Iris pigment epithelial cell (primary cell): ENCODE measurements at places on chromosomes 6 and 20.

DNA sequence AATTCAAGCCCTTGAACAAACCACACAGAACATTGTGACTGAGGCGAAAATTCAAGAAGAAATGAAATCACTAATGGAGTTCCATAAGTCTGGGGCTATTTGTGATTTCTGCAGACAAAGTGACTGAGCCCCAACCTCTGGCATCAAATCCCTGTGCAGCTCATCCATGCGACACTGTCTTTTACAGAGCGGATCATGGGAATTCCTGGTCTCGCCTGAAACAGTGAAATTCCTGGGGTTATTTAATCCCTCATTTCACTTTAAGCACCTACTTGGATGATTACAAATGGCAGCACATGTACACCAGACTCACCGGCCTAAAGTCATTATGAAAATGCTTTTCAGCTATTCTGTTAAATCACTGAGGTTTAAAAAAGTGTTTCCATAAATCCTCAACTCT is 102.4 kb upstream of the CDH4 start:
- DNase-seq: no peak

DNA sequence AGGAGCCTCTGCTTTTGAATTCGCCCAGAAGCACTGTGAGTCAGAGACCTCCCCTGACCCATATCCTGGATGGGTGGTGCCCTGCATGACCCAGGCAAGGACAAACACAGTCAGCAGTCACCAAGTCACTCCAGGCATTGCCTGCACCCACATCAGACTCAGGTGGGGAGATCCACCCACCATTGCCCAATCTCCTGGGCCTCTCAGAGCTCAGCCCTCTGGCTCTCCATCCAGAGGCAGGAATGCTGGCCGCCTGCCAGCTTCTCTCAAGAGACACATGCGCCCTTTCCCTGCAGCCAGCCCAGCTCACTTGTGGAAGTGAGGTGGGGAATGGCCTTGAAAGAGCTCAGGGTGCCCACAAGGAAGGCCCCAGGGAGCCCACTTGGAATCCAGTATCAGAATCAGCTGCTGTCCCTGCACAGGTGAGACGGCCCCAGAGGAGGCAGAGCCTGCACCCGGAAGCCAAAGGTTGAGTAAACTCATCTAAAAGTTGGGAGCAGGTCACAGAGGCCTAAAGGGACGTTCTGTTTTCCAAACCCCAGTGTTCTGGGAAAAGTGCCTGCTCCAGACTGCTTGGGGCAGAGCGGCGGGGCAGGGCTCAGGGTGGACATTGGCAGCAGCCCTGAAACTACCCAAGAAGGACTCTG is 129.8 kb downstream of the PREX1 start:
- DNase-seq: peak; percentile 81

DNA sequence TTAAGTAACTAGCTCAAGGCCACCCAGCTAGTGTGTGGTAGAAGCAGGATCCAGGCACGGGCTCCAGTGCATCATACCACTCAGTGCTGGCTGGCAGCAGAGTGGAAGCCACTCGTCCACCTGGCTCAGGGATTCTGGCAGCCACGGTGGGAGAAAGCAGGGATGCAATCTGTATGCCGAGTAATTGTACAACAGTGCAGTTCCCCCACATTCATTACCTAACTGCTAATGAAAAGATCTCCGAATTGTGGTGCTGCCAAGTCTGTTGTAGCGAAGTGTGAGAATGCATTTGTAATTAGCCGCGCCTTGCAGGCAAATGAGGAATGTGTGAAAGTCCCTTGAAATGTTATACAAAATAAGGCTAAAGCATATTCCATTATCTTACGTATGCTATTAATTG is 29.0 kb downstream of the KCNG1 start:
- no peak for DNase-seq

DNA sequence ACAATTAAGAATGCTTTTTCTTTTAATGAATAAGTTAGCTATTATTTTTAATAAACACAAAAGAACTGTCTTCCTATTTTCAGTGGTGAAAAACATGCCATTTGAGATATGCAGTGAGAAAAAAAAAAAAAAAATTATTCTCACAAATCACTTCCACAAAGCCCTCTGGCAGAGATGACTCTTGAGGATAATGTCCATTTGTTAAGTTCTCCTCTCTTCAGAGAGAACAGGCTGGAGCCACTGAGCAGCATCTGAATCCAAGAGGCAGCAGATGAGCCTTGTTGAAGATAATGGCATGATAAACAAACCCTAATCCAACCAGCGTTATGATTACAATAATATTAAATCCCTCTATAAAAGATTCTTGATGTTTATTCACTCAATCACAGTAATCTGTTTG is 105.0 kb downstream of the PTPRK start:
- DNase-seq: no peak

- DNase-seq: no peak
Observed at GRCh38 chr20:52958211-52958610, 13.9 kb upstream of the TSHZ2 start.
